Cardiac muscle cell (in vitro differentiated cells and primary cell): ENCODE measurements at places on chromosomes 4 and X.
A peak's percentile ranks its signal among the peaks of the same experiment; 100 is the strongest.

DNA sequence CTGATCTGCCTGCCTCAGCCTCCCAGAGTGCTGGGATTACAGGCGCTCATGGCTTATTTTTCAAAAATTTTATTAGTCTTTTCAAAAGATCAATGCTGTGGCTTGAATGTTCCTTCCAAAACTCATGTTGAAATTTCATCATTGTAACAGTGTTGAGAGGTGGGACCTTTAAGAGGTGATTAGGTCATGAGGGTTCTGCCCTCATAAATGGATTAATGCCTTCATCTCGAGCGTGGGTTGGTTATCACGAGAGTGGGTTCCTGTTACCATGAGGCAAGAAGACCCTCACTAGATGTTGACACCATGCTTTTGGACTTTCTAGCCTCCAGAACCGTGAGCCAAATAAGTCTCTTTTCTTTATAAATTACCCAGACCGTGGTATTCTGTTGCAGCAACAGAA is 30.3 kb downstream of the EIF2S3 start:
- no peak for DNase-seq

DNA sequence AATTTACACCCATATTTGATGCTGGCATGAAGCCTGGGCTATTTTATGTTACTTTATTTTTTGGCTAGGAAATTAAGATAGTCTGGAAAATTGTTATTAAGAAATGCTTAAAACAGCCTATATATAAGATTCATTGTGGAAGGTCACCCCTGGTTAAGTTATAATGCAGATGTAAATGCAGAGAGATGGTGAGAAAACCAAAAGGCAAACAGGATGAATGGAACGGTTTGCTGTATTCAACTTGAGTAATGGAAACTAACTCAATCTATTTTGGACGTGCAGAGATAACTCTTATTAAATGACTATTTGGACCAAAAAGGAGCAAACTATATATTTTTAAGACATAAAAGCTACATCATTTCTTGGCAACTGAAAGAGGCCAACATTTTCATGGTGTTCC is 446.3 kb upstream of the FRG1 start:
- no peak for DNase-seq

GRCh38 chr4:21757248-21757647 is 191.3 kb downstream of the KCNIP4 start:
- DNase-seq, result no peak

GRCh38 chr4:26510334-26510964 is 20.2 kb upstream of the CCKAR start:
- no peak for DNase-seq

GRCh38 chr4:136643416-136643815 is 888.9 kb downstream of the PCDH18 start:
- no peak for DNase-seq

DNA sequence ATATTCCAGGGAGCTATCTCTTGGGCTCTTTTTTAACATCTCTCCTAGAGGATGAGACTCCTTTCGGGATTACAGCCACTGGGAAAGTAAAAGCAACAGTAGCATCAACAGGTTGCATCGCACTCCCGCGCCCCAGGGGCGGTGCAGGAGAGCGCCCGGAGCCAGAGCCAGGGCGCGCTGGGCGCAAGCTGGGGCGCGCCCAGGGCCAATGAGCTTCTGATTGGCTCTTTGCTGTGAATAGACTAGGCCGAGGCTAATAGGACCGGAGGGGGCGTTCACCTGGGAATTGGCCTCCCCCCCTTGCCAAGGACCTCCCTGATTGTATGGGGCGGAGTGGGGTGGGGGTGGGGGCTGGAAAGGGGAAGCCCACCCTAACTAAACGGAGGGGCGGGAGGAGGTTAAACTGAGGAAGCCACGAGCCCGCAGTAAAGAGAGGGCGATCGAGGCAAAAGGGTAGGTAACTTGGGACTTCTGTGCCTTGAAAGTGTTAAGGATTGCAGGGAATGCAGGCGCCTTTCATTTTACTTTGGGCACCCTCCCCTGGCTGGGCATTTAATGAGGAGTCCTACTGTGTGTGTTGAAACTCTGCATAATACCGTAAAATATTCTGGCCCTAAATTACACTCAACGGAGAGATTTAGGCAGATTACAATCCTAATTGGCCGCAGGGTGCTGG is 1.1 kb upstream of the ATOH1 start:
- DNase-seq, result no peak

GRCh38 chr4:128387600-128388351 is 100.2 kb upstream of the PGRMC2 start:
- DNase-seq, result no peak

DNA sequence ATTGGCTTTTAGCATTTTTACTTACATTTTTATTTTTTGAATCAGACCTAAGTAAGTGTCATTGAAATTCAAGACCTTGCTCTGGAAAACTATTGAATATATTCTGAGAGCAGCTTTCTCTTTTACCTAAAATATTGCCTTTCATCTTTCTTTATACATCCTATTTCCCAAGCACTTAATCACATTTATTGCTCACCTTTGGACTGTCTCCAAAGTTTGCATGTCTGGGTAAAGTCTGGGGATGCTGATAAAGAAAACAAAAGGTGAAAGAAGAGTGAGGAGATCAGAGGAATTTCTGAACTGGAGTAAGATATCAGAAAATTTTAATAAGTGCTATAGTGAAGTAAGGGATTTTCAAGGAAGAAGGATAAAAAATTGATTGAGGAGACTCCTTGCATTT is 308.5 kb upstream of the AADAT start:
- DNase-seq, result no peak

GRCh38 chr4:41613386-41613785 is 75.4 kb downstream of the LIMCH1 start:
- no peak for DNase-seq

- DNase-seq, result no peak
These were observed 297.6 kb upstream of the INTU start for GRCh38 chr4:127335073-127335620.

DNA sequence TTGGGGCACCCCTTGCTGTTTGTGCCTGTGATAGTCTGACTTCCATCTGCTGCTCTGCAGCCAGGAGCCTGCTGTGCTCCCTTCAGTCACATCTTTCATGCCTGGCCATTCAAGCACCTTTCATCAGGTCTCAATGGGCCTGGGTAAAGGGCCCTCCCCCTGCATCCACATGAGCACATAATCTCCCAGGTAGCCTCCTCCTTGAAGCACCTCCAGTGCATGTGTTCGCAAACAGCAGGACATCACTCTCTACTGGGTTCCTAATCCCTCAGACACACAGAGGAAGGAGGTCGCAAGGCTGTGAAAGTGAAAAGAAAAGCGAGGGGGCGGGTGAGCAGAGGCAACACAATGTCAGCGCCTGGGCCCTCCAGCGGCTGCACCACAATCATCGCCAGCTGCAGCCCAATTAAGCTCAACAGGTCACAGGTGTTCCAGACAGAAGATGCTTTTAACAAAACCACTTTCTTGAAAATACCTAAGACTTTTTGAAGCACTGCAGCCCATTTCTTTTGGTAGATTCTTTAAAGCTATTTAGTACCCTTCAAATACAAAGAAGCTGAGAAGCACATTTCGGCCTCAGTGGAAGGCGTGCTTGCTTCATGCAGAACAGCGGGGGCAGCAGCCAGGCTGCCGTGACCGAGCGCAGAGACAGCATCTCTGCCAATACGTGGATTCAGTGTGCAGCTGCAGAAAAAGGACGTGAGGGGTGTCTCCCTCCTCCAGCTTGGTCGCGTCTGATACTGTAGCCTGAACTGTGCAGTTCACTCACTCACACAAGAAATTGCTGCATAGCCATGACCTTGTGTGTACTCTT is 92.2 kb upstream of the SPRY1 start:
- peak; percentile 48 for DNase-seq

- no peak for DNase-seq
These were observed 230.9 kb upstream of the TEX13A start for GRCh38 chrX:105451401-105451800.
